Activated CD8-positive, alpha-beta T cell treated with anti-CD3 and anti-CD28 coated beads, Interleukin-2, amount 10 ng/mL, durations not matched to agents 7 days and 5 days (primary cell): ENCODE measurements at places on chromosomes 16 and 17.
A peak's percentile ranks its signal among the peaks of the same experiment; 100 is the strongest.

- no peak for DNase-seq
Observed at GRCh38 chr16:19997264-19997663, 76.4 kb downstream of the GPR139 start.

DNA sequence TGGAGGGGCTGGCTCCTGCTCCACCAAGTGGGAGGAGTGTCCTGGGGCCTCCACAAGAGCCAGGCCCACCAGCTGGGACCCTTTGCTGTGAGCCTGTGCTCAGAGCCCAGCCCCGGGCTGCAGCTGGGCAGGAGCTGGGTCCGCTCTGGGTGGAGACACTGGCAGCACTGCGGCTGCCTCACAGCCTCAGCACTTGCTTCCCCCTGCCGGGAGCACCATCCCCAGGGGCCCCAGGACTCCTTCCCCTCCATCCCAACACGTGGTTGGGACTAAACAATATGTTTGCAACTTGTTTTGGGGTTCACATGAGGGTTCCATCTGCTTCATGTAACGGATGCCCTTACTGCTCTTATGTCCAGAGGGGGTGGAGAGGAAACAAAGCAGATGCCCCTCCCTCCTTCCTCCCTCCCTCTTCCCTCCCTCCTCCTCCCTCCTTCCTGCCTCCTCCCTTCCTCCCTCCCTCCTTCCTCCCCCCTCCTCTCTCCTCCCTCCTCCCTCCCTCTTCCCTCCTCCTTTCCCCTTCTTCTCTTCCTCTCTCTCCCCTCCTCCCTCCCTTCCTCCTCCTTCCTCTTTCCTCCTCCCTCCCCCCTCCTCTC, 16.3 kb upstream of the CBFA2T3 start:
- no peak for DNase-seq

DNA sequence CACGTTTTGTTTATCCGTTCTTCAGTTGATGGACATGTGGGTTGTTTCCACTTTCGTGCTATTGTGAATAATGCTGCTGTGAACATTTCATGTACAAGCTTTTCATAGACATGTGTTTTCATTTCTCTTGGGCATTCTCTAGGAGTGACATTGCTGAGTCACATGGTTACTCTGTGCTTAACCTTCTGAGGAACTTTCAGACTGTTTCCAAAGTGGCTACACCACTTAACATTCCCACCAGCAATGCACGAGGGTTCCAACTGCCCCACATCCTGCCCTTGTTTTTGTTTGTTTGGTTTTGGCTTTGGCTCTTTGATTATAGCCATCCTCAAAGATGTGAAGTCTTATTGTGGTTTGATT, 14.2 kb upstream of the PEMT start:
- DNase-seq: no peak

DNA sequence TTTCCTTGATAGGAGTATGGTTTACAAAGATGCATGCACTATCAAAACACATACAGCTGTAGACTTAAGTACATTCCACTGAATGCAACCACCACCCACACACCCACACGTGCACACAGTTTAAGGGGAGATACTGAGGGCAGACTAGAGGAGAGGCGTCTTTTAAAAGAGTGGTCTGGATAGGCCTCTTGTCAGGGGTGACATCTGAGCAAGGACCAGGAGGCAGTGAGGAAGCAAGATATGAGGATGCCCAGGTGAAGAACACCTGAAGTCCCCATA, 12.6 kb downstream of the MPHOSPH6 start:
- no peak for DNase-seq

- no peak for DNase-seq
Observed at GRCh38 chr16:86215979-86216585, 294.2 kb upstream of the FOXF1 start.

- peak; percentile 26 for DNase-seq
Observed at GRCh38 chr17:888998-889441, 90.6 kb downstream of the NXN start.

- no peak for DNase-seq
Observed at GRCh38 chr16:50690177-50690576, 3.2 kb upstream of the NOD2 start.

GRCh38 chr17:37710344-37710886, 34.4 kb downstream of the HNF1B start:
- DNase-seq: no peak
